ENCODE measurements at places on chromosomes 11 and 22. TPM values are rescaled to one million over a fixed set of nuclear protein-coding genes. Genes with fewer than 3 reads are reported as not detected.

DLAT gene
- 41.3 TPM for total RNA-seq

PTPN5 gene
- not detected for total RNA-seq

TOB2 gene
- total RNA-seq, result 39.4 TPM

GNB1L gene
- 5.9 TPM for total RNA-seq

DNA sequence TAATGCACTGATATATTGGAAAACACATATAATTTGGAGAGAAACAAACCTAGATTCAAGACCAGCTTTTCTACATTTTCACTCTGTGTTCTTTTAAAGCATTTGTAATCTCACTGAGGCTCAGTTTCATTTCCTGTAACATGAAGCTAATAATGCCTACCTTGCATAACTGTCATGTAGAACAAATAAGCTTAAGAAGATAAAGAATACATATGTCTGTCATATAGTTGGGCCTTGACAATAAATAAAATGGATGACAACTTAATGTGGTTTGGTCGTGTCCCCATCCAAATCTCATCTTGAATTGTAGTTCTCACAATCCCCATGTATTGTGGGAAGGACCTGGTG, 35.2 kb upstream of the FIBIN start:
- H3K27ac ChIP-seq, result no peak overlapping the region
- H3K27me3 ChIP-seq, result no peaks in the 10 kb centered on the region
- no peak overlapping the region for H3K4me3 ChIP-seq
- DNase-seq, result no peak
- no peaks in the 10 kb centered on the region for H3K36me3 ChIP-seq

DNA sequence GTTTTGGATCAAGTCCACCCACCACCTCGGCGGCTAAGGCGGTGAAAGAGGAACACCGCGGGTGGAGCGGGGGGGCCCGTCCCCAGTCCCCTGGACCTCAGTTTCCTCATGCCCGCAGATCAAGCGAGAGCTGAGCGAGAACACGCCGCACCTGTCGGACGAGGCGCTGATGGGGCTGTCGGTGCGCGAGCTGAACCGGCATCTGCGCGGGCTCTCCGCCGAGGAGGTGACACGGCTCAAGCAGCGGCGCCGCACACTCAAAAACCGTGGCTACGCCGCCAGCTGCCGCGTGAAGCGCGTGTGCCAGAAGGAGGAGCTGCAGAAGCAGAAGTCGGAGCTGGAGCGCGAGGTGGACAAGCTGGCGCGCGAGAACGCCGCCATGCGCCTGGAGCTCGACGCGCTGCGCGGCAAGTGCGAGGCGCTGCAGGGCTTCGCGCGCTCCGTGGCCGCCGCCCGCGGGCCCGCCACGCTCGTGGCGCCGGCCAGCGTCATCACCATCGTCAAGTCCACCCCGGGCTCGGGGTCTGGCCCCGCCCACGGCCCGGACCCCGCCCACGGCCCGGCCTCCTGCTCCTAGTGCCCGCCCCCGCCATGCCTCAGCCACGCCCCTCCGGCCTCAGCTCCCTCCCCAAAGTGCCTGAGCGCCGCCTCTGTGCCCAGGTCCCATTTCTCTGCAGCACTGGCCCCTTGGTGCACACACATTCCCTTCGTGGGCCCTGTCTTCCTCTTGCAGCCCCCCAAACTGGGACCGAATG, 12.7 kb downstream of the MAFF start:
- H3K27me3 ChIP-seq, result no peaks in the 10 kb centered on the region
- H3K36me3 ChIP-seq, result peaks cover 21% of the 10 kb centered on the region
- H3K27ac ChIP-seq, result no peak overlapping the region
- no peak overlapping the region for H3K4me3 ChIP-seq
- DNase-seq, result peak; percentile 50
